ENCODE measurements at places on chromosomes 4 and X.
A peak's percentile ranks its signal among the peaks of the same experiment; 100 is the strongest.

GRCh38 chr4:31417040-31417439 lies 696.9 kb downstream of the PCDH7 start:
- DNase-seq = no peak

DNA sequence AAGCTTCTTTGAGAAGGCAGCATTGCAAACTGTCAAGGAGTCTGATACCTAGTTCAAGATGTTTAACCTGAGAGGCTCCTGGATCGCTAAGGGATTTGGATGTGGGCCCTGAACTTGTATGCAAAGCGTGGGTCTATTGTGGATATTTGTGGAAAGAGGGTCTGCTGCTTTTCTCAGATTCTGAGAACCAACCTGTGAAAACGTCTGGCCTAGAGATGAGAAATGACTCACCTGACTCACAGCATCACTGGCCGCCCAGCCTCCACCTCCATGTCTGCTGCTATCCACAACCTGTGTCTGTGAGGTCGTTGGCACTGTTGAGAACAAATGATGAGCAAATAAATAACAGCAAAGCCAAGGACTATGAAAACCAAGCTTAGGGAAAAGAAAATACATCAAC lies 33.3 kb upstream of the PROM1 start:
- no peak for DNase-seq

DNA sequence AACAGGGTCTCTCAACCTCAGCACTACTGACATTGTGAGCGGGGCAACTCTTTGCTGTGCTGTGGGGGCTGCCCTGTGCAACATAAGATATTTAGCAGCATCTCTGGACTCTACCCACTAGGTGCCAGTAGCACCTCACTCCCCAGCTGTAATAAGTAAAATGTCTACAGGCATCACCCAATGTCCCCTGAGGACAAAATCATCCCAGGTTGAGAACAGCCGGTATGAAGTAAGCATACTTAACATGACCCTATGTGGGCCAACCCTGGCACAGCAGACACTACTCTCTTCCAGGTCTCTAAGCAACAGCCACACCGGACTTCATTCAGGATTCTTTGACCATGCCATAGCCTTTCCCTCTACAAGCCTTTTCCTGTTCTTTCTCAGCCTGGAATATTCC lies 10.5 kb upstream of the MGST2 start:
- DNase-seq = peak; percentile 51

GRCh38 chrX:110167952-110168451 lies 149.9 kb downstream of the AMMECR1 start:
- DNase-seq = peak; percentile 27

GRCh38 chr4:145830699-145831098 lies 107.9 kb downstream of the ZNF827 start:
- DNase-seq = no peak

- no peak for DNase-seq
Observed at GRCh38 chr4:127370604-127371003, 262.2 kb upstream of the INTU start.

All from mammary epithelial cell (primary cell).